COLO829 (cell line): ENCODE measurements at places on chromosomes 12 and 14.

GRCh38 chr12:53867216-53868012, 71.2 kb upstream of the HOXC13 start:
- DNase-seq = peak; percentile 66

DNA sequence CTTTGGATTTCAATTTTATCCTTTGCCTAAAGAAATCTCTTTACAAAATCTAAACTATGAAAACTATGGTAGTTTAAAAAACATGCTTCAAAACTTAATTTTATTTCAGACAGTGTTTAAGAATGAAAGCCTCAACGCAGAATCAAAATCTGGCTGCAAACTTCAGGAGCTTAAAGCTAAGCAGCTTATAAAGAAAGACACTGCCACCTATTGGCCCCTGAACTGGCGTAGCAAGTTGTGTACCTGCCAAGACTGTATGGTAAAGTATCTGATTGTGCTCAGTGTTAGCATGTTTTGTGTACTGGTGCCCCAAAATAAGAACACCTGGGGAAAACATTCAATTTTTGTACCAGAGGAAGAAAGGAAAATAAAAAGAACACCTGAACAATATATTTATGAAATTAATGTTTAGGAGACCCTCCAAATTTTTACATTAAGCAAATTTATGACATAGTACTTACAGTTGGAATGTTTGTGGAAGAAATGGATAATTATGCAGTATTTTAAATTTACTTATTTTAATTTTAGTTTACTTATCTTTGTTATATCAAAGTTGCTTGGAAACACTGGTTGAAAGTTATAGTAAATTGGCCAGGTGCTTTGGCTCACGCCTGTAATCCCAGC, 12.2 kb downstream of the UBR7 start:
- DNase-seq = peak; percentile 29

DNA sequence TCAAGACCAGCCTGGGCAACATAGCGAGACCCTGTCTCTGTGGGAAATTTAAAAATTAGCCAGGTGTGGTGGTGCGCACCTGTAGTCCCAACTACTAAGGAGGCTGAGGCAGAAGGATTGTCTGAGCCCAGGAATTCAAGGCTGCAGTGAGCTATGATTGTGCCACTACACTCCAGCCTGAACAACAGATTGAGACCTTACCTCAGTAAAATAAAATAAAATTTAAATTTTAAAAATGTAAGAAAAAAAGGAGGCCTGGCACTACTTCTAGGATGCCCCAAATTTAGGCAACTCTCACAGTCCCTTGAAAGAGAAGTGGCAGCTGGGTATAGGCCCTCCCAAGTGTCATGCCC, 918 bp upstream of the INHBE start:
- DNase-seq = no peak

DNA sequence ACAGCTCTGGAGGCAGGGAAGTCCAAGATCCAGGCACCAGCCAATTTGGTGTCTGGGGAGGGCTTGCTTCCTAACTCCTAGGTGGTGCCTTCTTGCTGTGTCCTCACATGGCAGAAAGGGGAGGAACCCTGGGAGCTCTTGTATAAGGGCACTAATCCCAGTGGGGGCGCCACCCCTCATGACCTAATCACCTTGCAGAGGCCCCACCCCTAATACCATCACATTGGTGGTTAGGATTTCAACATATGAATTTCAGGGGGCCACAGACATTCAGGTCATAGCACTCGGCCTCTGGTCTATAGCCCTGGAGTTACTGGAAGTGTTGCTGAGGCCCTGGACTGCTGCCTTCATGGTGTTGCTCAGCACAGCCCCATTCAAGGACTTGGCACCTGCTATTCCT, 14.6 kb downstream of the PSMD9 start:
- no peak for DNase-seq

DNA sequence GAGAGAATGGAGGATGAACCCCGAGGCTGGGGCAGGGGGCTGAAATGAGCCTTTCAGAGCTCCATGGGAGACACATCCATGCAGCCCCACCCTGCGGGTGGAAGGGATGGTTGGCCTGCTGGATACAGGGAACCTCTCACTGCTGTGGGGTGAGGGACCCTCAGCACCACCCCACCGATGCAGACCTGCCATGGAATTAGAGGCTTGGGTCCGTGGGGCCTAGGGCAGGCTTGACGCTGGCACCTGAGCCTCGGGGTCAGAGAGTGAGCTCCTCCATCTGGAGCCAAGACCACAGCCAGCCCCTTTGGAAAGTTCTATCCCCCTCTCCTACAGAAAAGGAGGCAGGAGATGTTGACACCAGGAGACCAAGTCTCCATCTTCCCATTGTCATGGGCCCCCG, 7.4 kb upstream of the KRT74 start:
- no peak for DNase-seq
